Jurkat, Clone E6-1 (cell line): ENCODE measurements at places on chromosomes 5 and 9.

GRCh38 chr5:126801174-126801991 lies 24.4 kb downstream of the LMNB1 start:
- no peak for DNase-seq

DNA sequence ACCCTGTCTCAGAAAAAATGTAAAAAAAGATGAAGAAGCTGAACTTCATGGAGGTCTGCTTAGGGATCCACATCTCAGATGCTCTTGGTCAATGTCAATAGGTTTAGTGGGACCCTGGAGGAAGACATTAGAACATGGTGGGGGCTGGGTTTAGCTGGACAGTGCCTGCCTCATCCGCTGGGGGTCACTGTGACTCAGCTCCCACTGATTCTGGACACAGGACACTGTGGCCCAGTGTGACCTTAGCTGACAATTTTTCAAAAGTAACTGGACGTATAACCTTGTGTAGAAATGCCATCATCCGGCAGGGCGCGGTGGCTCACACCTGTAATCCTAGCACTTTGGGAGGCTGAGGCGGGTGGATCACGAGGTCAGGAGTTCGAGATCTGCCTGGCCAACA lies 7.3 kb upstream of the HNRNPAB start:
- no peak for DNase-seq

DNA sequence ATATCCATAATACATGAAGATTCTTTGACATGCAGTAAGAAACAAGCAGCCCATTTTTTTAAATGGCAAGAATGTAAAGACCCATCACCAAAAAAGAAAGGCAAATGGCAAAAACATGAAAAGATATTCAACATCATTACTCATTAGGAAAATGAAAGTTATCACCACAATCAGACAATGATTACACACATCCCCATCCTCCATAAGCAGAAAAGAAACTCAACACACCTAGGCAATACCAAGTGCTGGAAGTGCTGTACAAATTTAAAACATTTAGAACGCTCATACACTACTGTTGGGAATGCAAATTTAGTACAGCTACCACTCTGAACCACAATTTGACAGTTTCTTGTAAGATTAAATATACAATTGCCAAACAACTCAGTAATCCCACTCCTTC lies 466.7 kb downstream of the ACTL7B start:
- no peak for DNase-seq

GRCh38 chr9:136295542-136296433 lies 8.1 kb downstream of the CCDC187 start:
- DNase-seq: no peak

DNA sequence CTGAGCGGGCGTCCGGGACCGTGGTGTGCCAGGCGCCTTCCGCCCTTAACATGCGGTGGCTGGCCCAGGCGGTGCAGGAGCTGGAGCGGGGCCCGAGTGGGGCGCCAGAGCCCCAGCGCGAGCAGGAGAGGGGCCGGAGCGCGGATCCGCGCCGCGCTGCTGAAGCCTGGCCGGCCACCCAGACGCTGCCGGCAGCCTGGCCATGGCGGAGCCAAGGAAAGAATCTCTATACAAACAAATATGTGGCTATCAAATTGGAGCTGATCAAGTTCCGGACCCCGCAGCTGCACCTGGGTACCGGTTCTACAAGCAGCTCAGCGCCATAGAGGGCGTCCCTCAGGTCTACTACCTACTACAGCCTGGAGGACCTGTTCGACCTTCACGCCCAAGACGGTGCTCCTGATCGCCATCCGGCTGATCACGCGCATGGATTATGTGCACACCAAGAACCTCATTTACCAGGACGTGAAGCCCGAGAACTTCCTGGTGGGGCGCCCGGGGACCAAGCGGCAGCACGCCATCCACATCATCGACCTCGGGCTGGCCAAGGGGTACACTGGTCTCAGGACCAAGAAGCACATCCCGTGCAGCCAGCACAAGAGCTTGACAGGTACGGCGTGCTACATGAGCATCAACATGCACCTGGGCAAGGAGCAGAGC lies 55.8 kb downstream of the JAK2 start:
- DNase-seq: no peak

- no peak for DNase-seq
Measured at GRCh38 chr5:115419846-115420585, 123.6 kb upstream of the CCDC112 start.

DNA sequence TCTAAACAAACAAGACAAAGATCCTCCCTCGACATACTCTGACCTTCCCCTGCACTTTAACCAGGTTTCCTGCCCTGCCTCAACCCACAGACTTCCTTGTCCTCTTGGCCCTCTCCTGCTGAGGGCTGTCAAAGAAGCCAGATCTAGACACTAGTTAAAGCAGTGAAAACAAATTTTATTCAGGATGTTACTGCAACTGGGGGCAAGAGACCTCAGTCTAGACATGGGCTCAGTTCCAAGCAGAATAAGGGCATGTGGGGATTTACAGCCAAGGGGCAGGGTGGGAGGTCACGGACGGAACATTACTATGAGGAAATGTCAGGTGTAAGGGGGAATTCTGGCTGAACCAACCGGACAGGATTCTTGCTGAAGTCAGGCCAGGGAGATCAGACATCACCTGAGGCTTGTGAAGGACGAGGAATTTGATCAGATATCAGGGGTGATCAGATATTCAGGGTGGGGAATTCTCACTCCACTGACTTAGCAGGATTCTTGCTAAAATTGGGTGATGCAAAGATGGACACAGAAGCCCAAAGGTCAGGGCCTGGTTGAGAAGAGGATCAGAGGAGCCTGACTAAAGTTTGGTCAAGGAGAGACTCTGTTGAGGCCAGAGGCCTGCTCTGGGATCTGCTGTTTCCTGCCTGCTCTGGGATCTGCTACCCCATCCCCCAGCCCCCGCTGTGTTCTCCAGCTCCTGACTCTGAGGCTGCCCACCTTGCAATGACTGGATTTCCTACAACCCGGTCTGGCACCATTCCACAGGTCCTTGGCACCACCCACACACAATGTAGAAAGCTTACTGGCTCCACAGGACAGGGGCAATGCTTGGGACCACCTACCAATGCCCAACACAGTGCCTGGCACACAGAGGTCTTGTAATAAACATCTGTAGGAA lies 21.5 kb downstream of the GABBR2 start:
- no peak for DNase-seq

DNA sequence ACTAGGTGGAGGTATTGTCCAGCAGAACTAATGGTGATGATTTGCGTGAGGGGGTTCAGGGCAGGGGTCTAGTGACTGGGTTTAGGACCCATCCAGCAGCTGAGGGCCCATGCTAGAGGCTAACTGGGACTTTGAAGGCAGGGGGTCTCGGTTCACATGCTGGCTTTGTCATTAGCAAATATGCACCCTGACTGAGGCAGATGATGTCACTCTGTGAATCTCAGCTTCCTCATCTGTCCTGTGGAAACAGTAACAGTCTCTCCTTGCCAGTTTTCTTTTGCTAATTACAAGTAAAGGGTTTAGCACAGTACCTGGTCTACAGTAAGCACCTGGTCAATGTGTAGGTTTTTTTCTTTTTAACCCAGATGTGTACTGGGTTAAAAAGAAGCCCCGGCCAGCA lies 5.2 kb downstream of the SH2D3C start:
- DNase-seq: no peak

GRCh38 chr5:102796498-102796897 lies 41.4 kb downstream of the PAM start:
- DNase-seq: no peak

GRCh38 chr5:124628721-124629596 lies 117.5 kb downstream of the ZNF608 start:
- no peak for DNase-seq

- DNase-seq: no peak
Measured at GRCh38 chr5:110651507-110651906, 75.0 kb downstream of the TMEM232 start.

- DNase-seq: no peak
Measured at GRCh38 chr5:6773342-6774035, 60.3 kb downstream of the TENT4A start.

DNA sequence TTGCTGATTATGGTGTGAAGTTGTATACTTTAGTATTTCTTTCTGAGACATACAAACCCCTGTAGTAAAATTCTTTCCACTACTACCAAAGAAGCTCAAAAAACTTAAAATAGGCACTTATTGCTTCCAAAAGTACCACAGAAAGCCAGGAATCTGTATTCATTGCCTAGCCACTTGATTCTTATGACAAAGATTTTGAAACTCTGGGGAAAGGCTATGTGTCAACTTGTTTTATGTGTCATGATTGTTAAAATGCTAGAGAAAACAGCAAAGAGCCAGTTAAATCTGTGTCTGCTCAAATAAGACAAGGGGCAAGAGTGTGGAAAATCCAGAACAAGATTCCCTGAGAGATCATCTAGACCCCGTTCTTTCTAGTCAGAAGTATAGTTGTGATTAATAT lies 6.0 kb downstream of the KIF2A start:
- no peak for DNase-seq

DNA sequence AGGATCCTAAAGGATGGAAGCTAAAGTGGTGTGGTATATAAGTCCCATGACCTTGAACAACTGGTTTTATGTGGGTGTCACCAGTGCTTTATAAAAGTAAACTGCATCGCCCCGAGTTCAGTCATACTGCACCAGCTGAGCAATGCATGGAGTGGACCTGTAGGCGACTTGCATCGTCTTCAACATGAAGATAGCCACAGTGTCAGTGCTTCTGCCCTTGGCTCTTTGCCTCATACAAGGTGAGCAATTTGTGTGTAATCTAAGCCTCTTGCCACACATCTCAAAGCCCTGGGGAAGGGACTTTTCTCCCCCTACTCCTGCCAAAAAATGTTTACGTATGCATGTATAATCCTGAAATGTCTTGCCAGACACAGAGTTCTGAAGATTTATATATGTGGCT lies at the start of gene SPINK5:
SPINK5 (plus strand) TSS at position 120 of the 400 bp plus-strand sequence; CDS start at position 185, 65 bp downstream.
- no peak for DNase-seq

DNA sequence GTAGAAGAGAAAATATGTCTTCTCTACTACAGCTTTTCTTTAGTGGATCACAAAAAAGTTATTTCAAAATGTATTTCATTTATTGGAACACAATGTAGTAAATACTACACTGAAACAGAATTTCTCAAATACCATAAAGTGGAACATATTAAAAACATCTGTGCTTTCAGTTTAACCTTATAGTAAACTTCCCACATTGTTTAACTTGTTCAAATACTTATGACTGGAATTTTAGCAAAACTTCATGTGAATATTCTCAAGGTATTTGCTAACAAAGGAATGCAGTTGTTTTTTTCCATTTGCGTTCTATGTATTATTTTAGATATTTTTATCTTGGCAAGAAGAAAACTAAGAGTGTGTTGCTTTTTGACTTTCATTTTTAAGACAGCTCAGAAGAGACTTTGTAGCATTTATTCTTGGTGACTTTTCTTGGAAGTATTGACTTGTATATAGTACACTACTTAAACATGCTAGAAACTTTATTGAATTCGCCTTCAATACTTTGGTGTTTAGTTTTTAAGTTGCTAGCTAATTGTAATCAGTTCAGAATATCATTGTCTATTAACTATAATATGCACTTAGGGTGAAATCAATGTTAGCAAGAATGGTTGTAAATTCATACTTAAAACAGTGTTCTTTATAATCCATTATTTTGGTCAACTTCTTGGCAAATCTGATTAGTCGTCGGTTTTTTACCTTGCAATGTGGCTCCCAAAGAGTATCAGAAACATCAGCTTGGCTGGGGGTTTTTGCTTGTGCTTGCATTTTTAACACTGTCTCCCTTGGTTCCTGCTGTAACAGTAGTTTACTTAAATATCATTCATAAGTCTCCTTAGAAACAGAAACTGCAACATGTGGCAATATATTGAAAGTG lies 5.0 kb upstream of the RHOBTB3 start:
- DNase-seq: no peak

DNA sequence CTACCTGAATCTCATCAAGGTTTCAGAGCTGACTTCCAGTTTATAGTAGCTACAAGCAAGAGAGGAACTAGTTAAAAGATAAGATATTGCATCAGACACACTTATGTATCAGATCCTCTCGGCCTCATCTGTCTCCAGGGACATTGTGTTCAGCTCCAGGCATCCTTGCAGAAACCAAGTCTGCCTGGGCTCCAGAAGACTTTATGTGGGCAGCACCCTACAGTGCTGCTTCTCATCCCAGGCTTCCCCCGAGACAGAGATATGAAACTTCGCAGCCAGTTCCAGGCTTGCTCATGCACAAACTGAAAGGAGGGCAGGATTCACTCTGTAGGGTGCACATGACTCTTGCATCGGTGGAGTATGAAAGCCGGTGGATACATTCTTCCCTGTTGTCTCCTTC lies 33.9 kb upstream of the FOXB2 start:
- no peak for DNase-seq

GRCh38 chr5:31361234-31361633 lies 167.7 kb downstream of the CDH6 start:
- no peak for DNase-seq

GRCh38 chr9:38068701-38069628 lies at the start of gene SHB:
Gene SHB, minus strand, starts transcription at chr9:38069227. Its CDS starts 582 bp downstream, at chr9:38068645.
- DNase-seq: peak; percentile 36

GRCh38 chr5:70440-70839 lies 21.5 kb upstream of the PLEKHG4B start:
- DNase-seq: no peak

DNA sequence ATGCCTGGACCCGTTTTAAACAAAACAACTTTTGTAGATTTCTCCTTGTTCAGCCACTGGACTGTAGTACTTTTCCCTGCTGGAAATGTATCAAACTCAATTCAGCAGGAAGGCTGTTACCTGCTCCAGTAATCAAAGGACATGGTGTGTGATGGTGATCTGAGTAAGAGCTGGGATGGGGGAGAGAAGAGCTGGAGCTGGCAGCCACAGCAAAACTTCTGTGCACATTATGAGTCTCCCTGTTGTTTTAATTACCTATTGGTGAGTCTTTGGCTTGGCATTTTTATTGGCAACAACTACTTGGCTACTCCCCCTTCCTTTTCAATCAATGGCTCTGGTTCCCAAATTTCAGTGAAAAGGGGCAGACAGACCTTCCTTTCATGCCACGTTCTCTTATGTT lies 9.7 kb downstream of the NREP start:
- no peak for DNase-seq

DNA sequence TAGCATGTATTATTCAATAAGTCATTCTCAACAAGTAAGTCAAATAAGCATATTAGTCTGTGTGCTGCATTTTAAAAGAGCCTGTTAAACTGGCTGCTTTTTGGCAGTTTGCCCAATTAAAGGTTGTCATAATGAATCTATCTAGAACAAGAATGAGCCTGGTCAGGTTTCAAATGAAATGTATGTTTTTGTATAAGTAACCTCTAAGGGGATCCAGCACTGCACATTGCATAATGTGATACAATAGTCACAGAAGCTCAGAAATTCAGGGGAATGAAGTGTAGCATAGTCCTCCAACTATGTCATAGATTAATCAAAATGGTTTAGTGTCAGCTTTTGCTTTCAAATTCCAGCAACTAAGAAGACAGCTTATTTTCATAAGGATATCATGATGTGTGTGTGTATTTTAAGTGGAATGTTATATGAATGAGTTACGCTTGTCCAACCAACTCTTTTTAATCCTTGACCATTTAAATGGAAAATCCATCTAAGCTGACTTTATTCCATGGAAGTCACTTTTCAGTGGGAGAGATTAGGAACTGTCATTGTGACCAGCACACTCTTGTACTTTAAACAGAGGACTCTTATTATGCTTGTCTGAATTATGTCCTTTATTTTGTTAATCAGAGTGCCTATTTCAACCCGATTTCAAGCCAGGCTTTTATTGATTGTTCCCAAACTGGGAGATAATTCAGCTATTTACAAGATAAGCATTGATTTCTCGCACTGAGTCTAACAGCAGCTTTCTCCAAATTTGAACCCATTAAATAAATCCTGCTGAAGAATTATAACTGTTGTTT lies 283.9 kb upstream of the ADAMTSL1 start:
- no peak for DNase-seq
